LoVo (cell line): ENCODE measurements at places on chromosomes 3 and 15.

- no peak for DNase-seq
Measured at GRCh38 chr3:69853027-69853426, 113.8 kb downstream of the MITF start.

GRCh38 chr15:97459771-97460170 is 500.7 kb upstream of the ARRDC4 start:
- no peak for DNase-seq

GRCh38 chr15:66483131-66483566 is 14.4 kb downstream of the SNAPC5 start:
- peak; percentile 62 for DNase-seq

- no peak for DNase-seq
Measured at GRCh38 chr3:18079739-18080138, 337.3 kb upstream of the TBC1D5 start.

- no peak for DNase-seq
Measured at GRCh38 chr3:1666865-1667264, 431.8 kb upstream of the CNTN4 start.

- DNase-seq = no peak
Measured at GRCh38 chr15:25727867-25728600, 135.1 kb downstream of the ATP10A start.

DNA sequence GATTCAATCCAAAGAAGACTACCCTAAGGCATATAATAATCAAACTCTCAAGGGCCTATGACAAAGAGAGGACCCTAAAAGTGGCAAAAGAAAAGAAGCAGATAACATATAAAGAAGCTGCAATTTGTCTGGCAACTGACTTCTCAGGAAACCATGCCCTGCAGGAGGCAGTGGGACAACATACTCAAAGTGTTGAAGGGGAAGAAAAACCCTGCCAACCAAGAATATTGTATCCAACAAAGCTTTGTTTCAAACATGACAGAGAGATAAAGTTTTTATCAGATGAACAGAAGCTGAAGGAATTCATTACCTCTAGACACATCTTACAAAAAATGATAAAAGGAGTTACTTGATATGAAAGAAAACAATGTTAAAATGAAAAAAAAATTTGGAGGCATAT is 167.1 kb downstream of the VPS13C start:
- DNase-seq = no peak

- DNase-seq = no peak
Measured at GRCh38 chr3:146148468-146148931, 12.5 kb downstream of the PLOD2 start.

DNA sequence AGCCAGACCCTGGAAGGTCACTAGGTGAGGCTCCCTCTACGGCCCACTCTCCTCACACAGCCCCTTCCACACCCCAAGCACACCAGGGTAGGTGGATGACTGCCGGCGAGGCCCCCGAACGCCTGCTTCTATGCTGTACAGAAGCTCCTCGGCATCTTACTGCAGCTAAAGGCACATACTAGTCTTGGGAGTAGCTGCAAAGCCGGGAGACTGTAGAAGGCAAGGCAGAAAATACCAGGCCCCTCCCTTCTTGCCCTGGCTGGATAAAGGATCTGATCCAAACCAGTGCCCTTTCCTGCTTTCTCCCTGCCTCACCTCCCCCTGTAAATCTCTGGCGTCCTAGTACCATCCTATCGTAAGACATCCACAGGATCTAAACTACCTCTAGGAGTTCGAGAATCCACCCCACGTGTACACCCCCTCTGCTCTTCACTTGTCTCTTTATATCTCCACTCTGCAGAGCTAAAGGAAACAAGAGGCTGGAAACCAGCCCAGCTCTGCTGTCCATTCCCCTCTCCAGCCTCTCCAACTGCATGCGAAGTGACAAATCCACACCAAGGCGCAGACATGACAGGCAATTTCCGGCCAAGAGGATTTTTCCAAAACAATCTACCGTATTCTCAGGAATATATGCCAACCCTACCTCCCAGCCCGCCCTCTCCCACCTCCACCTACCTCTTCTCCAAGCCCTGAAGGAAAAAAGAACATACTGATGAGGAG is 11.8 kb downstream of the TNK2 start:
- DNase-seq = no peak

GRCh38 chr15:93088200-93088980 is 621 bp downstream of the RGMA start:
- no peak for DNase-seq

DNA sequence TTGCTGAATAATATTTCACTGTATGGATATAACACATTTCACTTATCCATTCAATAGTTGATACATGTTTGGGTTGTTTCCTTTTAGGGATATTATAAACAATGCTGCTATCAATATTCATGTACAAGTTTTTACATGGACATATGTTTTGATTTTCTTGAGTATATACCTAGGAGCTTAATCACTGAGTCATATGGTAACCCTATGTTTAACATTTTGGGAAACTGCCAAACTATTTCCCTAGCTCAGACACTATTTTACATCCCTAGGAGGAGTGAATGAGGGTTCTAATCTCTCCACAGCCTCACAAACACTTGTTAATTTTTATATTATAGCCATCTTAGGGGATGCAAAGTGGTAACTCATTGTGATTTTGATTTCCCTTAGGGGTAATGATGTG is 66.0 kb downstream of the GPR156 start:
- DNase-seq = no peak

DNA sequence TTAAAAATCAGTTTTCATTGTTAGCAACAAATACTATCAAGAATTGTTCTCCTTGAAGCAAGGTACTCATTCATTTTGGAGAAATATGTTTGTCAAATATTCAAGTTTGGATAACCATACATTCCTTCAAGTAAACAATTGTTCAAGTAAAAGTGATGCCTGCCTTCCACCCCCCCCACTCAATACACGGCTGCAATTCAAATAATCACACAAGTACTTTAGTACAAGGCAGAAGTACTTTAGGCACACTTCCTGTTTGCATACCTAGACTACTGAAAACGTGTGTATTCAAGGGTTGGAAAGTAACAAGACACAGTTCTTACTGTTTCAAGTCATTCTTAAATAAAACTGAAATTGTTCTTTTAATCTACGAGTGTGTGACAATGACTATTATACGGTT is 45.4 kb downstream of the TJP1 start:
- no peak for DNase-seq

GRCh38 chr3:147921051-147921450 is 511.9 kb downstream of the ZIC1 start:
- no peak for DNase-seq

DNA sequence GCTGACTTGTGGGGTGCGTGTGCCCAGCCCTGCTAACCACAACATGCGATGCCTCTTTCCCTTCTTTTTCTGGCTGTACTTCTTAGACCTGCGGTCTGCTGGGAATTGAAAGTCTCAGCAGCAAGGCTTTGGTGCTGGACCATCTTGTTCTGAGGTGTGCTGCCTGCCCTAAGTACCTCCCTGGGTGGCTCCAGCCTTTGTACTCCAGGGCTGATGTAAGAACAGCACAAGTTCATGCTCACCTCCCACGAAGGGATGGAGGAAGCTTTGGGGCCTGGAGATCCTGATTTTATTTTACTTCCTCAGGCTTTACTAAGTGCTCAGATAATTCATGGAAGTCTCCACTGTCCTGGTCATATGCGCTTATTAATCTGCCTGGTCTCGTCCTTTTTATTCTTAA is 28.9 kb downstream of the FAM43A start:
- no peak for DNase-seq

DNA sequence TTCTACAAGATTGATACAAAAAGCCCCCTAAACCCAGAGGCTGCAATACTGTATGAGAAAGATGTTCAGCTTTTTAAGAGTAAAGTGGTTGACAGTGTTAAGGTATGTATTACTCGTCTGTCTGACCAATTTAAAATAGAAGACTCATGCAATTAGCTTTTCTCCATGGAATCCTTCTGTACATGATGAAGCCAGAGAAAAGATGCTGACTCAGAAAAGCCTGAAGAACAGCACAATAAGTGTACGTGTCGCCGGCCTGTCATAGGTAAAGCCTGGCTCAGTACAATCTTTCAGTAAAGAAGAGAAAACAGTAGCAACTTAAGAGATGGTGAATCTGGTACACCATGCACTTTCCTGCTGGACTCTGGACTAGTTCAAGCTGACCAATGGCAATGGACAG is 16.4 kb downstream of the NEK4 start:
- no peak for DNase-seq

DNA sequence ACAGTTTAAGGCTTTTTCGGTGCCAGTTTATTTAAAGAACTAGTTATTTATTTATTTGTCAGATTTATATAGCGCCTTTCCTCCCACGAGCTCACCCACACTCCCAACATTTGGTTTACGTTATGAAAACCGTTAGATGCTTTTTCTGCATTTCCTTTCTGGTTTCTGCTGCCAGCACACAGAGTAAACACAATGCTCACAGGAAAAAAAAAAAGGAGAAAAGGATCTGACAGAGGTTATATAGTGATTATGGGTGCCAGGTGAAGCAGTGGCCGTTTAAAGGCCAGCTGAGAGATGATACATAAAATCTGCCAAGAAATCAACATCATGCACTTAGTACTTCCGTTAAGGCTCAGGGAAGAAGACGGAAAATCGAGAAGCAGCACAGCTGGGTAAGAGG is 37.9 kb downstream of the ETV5 start:
- DNase-seq = no peak

DNA sequence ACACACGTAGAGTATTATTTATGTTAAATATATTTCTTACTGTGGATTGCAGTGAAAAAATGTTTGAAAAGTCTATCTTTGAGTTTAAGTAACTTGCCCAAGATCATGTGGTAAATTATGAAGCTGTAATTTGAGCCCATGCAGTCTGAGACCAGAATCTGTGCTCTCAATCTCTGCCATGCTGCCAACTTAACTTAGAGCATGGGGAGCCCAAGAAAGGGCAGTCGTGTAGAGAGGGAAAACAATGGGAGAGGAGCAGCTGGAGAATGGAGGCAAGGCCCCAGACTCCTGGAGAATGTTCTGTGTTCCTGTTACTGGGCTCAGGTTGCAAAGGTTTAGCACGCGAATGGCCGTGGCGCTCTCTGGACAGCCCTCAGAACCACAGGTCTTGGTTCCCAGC is 311.6 kb upstream of the RASGRP1 start:
- DNase-seq = no peak

- DNase-seq = no peak
Measured at GRCh38 chr3:49566312-49566711, 12.0 kb downstream of the BSN start.

DNA sequence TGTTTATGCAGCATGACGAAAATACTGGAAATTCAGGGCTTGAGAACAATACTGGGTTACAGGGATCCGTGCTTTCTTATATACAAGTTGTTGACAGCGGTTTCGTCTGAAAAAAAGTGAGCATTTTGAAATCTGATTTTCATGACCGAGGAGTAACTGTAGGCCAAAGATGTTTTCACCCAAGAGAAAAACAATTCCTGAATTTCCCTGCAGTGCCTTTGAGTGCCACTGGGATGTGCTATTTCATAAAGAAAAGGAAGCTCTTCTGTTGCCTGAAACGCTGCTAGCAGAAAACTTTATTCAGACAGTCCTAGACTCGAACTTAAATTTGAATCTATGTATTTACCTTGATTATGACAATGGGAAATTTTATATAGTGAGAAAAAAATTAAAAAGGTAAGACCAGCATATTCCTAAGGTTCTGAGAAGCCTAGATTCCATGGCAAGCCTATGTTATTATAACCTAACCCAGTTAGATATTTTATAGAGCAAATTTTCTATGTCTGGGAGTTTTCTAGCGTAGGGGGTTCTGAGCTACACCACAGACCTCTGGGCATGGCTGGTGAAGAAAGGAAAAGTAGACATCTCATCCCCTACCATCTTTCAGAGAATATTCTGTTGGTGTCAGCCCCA is 30.2 kb downstream of the KCNAB1 start:
- DNase-seq = peak; percentile 65

DNA sequence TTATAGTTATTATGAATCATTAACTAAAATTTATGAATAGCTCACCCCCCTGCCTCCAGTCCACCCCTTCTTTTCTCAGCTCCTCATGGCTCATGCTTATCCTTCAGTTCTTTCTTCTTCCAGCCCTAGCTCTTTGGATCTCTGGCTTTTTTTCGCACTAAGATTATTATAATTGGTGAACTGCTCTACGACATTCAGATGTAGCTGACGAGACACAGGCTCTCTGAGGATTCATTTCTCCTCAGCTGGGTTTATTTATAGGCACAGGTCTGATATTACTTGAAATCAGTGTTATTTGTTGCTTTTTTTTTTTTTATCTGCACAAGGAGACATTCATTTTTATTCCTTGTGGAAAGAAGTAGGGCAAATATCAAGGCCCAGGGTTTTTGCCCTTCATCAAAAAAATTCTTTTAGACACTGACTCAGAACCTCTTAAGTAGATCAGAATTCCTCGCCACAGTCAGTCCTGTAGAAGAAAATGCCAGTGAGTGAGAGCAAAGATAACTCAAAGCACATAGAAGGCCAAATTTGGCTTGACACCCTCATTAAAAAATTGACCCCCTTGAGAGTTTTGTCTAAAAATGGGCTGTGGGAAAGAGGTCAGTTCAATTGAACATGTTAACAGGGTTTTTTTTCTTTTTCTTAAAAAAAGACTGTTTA is 106.6 kb downstream of the MYH15 start:
- DNase-seq = no peak

- DNase-seq = no peak
Measured at GRCh38 chr3:30623351-30623750, 16.9 kb downstream of the TGFBR2 start.

- no peak for DNase-seq
Measured at GRCh38 chr3:16618721-16619120, 13.5 kb upstream of the DAZL start.

- no peak for DNase-seq
Measured at GRCh38 chr3:171457607-171458061, 2.6 kb downstream of the TNIK start.

- no peak for DNase-seq
Measured at GRCh38 chr3:126113733-126114442, 30.0 kb upstream of the SLC41A3 start.

DNA sequence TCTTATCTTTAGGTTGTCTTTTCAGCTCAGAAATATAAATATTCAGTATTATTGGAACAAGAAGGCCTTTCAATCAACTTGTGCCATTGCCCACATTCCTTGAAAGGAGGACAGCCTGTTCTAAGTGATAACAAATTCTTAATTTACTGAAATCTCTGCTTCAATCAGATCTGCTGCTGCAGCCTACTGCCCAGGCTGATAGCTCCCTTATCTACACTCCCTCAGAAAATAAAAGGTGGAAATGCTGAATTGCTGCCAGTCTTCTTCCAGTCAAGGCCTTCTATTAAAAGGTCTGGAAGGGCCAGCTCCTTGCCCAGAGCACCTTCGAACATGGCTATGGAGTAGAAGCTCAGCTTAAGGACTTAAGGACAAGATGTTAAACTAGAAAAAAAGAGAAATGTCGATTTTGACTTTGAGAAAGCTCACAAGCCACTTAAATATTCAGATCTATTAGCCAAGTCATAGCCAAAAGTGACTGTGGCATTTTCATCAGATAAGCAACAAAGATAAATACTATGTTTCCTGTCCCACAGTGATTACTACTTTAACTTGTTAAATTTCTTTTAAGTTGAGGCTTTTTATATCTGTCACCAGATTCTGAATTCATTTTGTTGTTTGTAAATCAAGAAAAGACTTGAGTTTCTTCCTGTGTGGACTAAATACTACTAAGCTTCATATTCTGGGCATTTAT is 480.5 kb upstream of the CBLB start:
- no peak for DNase-seq

GRCh38 chr15:68062214-68062613 is 8.1 kb downstream of the PIAS1 start:
- no peak for DNase-seq
